ENCODE measurements at places on chromosomes 5 and 9. TPM values are rescaled to one million over a fixed set of nuclear protein-coding genes. Genes with fewer than 3 reads are reported as not detected.

GRCh38 chr5:27311544-27311943 is 273.2 kb upstream of the CDH9 start:
- H3K36me3 ChIP-seq, result no peaks in the 10 kb centered on the region
- DNase-seq, result no peak
- no peak overlapping the region for H3K4me3 ChIP-seq
- no peaks in the 10 kb centered on the region for H3K27me3 ChIP-seq
- no peak overlapping the region for H3K27ac ChIP-seq
- H3K4me1 ChIP-seq, result peaks cover 8% of the 10 kb centered on the region

DNA sequence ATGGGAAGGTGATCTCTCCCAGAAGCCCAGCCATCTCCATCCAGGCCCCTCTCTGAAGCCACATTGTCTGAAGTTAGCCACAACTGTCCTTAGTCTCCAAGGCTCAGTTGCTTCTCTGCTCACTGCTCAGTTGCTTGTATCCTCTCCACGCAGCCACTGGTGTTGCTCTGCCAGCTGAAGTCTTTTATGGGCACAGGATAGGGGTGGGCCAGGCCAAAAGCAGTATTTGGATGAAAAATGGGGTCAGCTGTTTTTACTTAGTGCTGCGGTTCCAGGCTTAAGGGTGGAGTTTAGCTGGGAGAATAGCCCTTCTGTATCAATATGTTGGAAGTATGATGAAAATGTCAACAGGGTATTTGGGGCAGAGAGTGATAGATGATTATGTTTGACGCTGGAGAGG is 168.8 kb upstream of the PPP1R2B start:
- no peak overlapping the region for H3K4me3 ChIP-seq
- H3K36me3 ChIP-seq, result no peaks in the 10 kb centered on the region
- DNase-seq, result peak; percentile 11
- H3K27ac ChIP-seq, result no peak overlapping the region
- H3K4me1 ChIP-seq, result no peaks in the 10 kb centered on the region

The NRG2 gene
- total RNA-seq, result not detected

- no peak overlapping the region for H3K4me3 ChIP-seq
- no peak for DNase-seq
- peaks cover 64% of the 10 kb centered on the region for H3K4me1 ChIP-seq
- H3K27ac ChIP-seq, result peak overlapping the region; percentile 25
- H3K27me3 ChIP-seq, result no peaks in the 10 kb centered on the region
Measured at GRCh38 chr5:43227655-43228054, 35.6 kb downstream of the NIM1K start.

- H3K4me1 ChIP-seq, result no peaks in the 10 kb centered on the region
- H3K27ac ChIP-seq, result no peak overlapping the region
- no peaks in the 10 kb centered on the region for H3K27me3 ChIP-seq
Measured at GRCh38 chr9:33934188-33934878, 114.4 kb downstream of the UBAP2 start.
